Peyer's patch (tissue), 4 donors: ENCODE measurements at places on chromosomes 5 and 9.

DNA sequence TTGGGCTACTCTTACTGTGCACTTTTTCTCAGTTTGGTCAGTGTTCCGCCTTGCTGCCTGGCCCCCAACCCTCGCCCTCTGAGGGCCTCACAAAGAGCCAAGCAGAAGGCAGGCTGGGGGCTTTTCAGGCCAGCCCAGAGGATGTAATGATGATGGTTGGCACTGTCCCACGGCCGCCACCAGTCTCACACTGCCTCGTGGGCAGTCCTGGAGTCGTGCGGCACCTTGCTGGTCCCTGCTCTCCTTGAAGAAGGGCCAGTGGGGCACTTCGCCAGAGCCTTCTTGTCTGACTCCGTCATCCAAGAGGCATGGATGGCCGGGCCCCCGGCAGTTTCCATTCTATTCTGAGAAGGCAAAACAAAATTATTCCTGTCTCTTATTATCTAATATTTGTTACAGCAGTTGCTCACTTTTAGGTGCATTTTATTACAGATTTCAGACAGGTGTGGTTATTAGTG lies 21.0 kb downstream of the TENT4A start:
- DNase-seq = peak; percentile 28

DNA sequence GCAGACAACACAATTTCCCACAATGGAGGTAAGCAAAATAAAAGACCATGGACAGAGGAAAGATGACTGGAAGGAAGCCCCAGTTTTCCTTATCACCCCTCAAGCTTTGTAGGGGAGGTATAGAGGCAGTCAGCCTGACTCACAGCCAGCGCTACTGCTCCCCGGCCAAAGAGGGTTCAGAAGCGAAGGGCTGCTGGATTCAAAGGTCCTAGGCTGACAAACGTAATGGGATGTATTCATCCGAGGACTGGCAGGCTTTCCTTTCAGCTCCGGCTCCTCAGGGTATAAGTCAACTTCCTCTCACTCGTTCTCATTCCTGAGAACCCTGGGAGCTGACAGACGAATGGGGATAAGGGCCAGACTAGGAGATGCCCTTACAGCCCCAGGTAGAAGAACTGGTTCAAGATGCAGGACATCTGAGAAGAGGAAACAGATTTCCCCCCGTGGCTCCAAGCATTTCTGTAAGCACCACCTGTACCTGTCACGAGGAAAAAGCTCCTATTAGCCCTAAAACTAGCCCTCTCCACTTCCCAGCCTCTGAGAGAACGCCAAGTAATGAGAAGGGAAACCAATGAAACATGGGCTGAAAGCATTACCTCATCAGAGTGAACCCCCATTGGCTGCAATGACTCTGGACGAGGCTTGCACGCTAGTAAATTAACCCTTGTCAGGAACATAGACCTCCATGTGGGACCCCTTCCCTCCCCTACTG lies 22.1 kb upstream of the FAM13B start:
- no peak for DNase-seq

DNA sequence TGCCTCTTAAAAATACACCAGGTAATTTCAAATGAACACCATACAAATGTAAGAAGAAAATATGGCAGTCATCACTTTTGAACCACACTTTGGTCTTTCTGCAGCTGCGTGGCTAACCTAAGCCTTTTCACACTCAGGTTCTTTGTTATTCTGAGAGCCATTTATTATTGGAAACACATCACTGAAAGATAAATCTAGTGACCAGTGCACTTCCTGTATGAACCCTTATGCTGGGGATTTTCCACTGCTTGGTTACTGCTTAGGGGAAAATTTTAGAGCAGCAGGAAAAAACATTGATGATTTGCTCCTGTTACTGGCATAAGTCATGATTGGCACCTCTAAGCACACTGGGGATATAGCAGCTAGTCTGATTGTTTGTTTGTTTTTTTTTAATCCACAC lies 58.6 kb upstream of the RANBP3L start:
- no peak for DNase-seq

DNA sequence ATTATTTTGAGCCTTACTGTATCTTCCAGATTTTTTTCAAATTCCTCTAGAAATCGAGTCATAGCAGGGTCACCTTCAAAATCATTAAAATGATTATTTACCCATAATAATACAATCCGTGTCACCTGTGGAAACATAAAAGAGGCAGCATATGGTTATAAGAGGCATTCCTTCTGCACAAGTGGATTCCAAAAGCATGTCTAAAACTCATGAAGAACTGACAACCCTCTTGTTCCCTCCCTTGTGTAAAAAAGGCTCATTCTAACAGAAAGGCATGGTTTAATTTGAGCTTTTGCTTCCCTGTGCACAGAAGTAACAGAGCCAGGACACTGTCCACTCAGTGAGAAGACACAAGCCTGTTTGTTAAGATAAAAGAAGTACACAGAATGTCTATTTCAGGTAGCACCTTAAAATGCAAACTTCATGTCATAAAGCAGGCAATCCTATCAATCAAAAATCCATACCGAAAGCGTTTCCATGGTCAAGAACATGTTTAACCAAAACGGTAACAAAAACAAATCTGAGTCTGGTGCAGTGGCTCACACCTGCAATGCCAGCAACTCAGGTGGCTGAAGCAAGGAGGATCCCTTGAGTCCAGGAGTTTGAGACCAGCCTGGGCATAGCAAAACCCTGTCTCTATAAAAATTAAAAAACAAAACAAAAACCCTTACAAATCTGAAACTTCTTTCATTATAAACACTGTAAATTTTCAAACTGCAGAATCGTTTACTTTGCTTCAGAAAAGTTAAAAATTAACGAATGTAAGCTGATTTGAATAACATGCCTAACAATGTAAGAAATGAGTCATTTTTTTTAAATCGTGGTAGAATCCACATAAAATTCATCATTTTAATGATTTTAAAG lies 139.3 kb downstream of the RAPGEF6 start:
- no peak for DNase-seq

DNA sequence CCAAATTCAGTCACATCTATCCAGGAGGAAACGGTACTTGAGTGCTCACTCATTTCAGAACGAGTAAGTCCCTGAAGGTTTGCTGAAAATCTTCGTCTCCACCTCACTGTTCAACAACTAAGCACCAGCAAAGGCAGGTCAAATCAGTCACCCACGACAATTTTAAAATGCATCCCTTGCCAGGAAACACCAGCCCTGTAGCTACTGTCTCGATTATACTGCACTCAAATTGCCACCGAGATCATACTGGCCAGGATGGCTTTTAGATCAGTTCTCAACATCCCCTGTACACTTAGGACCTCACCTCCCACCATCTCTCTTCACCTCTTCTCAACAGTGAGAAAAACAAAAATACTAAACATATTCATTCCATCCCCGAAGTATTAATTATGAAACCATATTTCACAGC lies 298.6 kb downstream of the AGTPBP1 start:
- no peak for DNase-seq

DNA sequence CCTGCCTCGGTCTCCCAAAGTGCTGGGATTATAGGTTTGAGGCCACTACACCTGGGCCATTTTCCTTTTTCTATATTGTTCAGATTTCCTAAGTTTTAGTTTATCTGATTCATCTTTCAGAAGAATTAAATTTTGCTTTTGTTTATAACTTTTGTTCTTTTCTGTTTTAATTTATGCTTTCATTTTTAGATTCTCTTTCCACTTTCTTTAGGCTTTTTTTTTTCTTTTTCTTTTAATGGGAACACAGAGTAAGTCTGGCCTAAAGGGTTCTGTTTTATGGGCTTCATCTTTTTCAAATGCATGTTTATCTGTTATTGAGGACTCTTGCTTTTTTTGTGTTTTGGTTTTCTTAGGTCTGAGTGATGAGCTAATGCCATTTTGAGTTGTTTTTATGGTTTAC lies 42.1 kb downstream of the SNX30 start:
- DNase-seq = no peak

GRCh38 chr5:77251921-77252320 lies 41.4 kb downstream of the PDE8B start:
- DNase-seq = no peak

DNA sequence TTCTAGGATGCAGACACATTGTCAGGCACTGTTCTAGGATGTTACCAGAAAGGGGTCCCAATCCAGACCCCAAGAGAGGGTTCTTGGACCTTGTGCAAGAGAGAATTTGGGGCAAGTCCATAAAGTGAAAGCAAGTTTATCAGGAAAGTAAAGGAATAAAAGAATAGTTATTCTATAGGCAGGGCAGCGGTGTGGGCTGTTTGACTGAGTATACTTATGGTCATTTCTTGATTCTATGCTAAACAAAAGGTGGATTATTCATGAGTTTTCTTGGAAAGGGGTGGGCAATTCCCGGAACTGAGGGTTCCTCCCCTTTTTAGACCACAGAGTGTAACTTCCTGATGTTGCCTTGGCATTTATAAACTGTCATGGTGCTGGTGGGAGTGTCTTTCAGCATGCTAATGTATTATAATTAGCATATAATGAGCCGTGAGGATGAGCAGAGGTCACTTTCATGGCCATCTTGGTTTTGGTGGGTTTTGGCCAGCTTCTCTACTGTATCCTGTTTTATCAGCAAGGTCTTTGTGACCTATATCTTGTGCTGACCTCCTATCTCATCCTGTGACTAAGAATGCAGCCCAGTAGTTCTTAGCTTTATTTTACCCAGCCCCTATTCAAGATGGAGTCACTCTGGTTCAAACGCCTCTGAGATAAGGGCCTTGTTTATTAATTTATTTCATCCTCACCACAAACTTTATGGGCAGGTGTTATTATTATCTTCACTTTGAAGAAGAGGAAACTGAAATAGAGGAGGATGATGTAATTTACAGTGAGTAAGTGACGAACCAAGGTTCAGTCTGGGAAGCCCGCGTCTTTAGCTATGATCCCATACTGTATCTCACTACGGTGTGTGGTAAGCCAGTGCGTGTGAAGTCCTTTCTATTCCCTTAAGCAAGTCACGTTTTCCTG lies 186.0 kb upstream of the KLF4 start:
- DNase-seq = no peak

DNA sequence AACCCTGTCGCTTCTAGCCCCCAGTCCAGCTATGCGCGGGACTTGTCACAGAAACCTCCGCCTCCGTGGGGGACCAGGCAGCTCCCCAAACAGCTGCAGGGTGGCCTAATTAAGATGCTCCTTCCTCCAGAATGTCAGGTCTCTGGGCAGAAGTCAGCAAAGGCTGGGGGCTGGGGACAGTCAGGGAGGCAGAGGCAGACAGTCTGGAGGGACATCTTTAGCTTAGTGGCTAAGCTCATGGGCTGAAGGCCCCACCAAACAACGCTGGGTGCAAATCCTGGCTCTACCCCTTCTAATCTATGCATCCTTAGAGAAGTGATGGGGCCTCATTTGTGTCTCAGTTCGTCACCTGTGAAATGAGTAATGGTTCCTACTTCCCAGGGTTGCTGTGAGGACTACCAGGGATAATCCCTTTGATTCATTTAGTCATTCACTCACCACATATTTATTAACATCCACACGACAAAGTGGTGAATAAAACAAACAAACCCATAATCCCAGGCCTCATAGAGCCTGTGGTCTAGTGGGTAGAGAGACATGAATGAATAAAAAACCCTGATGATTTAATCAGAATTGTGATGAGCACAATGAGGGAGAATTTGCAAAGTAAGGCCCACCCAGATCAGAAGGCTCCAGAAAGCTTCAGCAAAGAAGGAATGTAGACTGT lies 20.2 kb upstream of the MED27 start:
- no peak for DNase-seq

GRCh38 chr5:135571066-135571609 lies 7.7 kb downstream of the CXCL14 start:
- no peak for DNase-seq

- DNase-seq = no peak
Measured at GRCh38 chr9:87880683-87881082, 2.0 kb upstream of the SPATA31E1 start.

GRCh38 chr5:44178414-44178813 lies 210.8 kb downstream of the FGF10 start:
- DNase-seq = no peak

GRCh38 chr5:68884144-68884754 lies 209.6 kb upstream of the SLC30A5 start:
- no peak for DNase-seq

DNA sequence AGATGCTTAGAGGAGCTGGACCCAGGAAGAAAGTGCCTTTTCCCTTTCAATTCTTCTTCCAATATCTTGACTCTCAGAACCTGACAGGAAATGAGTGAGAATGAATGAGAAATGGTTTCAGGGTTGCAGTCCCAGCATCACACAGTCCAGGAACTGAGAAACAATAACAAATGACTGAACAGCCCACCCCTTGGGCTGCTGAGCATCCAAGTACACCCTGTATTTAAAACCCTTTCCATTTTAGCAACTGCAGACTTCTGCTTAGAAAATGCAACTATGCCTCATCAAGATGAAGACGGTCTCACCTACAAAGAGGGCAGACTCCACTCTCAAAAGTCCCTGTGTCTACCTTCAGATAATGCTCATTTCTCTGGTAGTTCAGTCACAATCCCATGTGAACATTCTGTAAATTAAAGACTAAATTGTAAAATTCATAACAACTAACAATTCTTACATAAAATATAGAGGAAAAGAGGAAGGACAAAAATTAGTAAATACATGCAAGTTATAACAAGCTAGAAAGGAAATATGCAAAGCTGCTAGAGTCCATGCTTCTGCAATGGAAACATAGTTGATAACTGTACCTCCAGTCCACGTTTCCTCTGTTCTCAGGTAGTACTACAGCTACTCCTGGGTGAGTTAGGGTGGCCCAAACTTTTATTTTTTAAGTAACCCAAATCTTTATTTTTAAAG lies 316.5 kb downstream of the ICE1 start:
- DNase-seq = no peak

DNA sequence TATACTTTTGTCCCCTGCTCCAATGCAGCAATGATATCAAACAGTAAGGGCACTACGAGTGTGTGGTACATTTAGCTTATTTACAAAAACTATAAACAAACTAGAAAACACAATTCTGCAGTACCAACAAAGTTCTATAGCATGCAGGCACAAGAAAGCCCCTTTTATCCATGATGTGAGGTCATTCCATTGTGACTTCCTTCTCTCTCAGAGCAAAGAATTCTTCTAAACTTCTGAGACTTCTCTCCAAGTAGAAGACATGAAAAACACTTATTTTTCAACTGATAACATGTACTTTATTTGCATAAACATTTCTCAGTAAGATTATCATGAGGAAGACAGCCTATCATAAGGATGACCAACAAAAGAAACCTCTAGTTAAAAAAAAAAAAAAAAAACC lies 569.8 kb downstream of the TLE1 start:
- no peak for DNase-seq

- DNase-seq = no peak
Measured at GRCh38 chr5:169333518-169333917, 32.6 kb upstream of the SLIT3 start.

GRCh38 chr5:50786073-50786472 lies 119.6 kb downstream of the PARP8 start:
- DNase-seq = no peak

DNA sequence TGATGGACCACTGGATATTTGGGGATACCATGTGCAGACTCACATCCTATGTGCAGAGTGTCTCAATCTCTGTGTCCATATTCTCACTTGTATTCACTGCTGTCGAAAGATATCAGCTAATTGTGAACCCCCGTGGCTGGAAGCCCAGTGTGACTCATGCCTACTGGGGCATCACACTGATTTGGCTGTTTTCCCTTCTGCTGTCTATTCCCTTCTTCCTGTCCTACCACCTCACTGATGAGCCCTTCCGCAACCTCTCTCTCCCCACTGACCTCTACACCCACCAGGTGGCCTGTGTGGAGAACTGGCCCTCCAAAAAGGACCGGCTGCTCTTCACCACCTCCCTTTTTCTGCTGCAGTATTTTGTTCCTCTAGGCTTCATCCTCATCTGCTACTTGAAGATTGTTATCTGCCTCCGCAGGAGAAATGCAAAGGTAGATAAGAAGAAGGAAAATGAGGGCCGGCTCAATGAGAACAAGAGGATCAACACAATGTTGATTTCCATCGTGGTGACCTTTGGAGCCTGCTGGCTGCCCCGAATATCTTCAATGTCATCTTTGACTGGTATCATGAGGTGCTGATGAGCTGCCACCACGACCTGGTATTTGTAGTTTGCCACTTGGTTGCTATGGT lies 54.5 kb upstream of the HNRNPA0 start:
- no peak for DNase-seq
